A549 treated with GW870086 at 1 μM for 4 hours (cell line): ENCODE measurements at places on chromosomes 2 and 18. TPM values are rescaled to one million over a fixed set of nuclear protein-coding genes. Genes with fewer than 3 reads are reported as not detected.

LBX2 gene
- 1.8 to 4.3 TPM (median 3.0 TPM) in 5 replicates for total RNA-seq

CRYGC gene
- total RNA-seq, result not detected in 5 replicates

GALNT5 gene
- 2.5 to 2.6 TPM (median 2.6 TPM) in 5 replicates for total RNA-seq

FABP1 gene
- total RNA-seq, result not detected in 5 replicates

TFPI gene
- 38.7 to 57.3 TPM (median 51.8 TPM) in 5 replicates for total RNA-seq

POLR1A gene
- total RNA-seq, result 19.1 to 26.1 TPM (median 21.4 TPM) in 5 replicates

SPATA3 gene
- total RNA-seq, result not detected in 5 replicates

HRH4 gene
- total RNA-seq, result not detected in 5 replicates

CCDC102B gene
- total RNA-seq, result 0.17 to 0.97 TPM (median 0.37 TPM) in 5 replicates

ZSWIM2 gene
- not detected in 5 replicates for total RNA-seq

LYPD1 gene
- total RNA-seq, result 14.4 to 20.2 TPM (median 14.6 TPM) in 5 replicates

IL18RAP gene
- 0.09 TPM in 1 of 5 replicates, not detected in the others for total RNA-seq

NPPC gene
- total RNA-seq, result 0.35 to 0.64 TPM (median 0.43 TPM) in 4 of 5 replicates, not detected in the other

SCG2 gene
- total RNA-seq, result 0.82 to 1.4 TPM (median 0.99 TPM) in 5 replicates

DNMT3A gene
- total RNA-seq, result 6.2 to 9.7 TPM (median 8.0 TPM) in 5 replicates

GALM gene
- total RNA-seq, result 15.7 to 17.8 TPM (median 16.8 TPM) in 5 replicates

NCKAP1 gene
- 84.4 to 115 TPM (median 105 TPM) in 5 replicates for total RNA-seq

IL1F10 gene
- not detected in 5 replicates for total RNA-seq

ANXA4 gene
- 332 to 386 TPM (median 354 TPM) in 5 replicates for total RNA-seq

C1QL2 gene
- total RNA-seq, result 0.18 to 0.57 TPM (median 0.34 TPM) in 5 replicates

RIT2 gene
- not detected in 5 replicates for total RNA-seq

REG1B gene
- not detected in 5 replicates for total RNA-seq

ZC3H6 gene
- total RNA-seq, result 0.11 to 0.48 TPM (median 0.32 TPM) in 5 replicates

FHL2 gene
- 64.2 to 81.4 TPM (median 69.4 TPM) in 5 replicates for total RNA-seq

LTBP1 gene
- total RNA-seq, result 16.6 to 28.1 TPM (median 24.7 TPM) in 5 replicates

DSC1 gene
- not detected in 5 replicates for total RNA-seq

ASB18 gene
- total RNA-seq, result 0.03 TPM in 1 of 5 replicates, not detected in the others

DARS1 gene
- total RNA-seq, result 50.5 to 58.2 TPM (median 56.0 TPM) in 5 replicates

TRIM43 gene
- total RNA-seq, result 0.13 TPM in 1 of 5 replicates, not detected in the others

SLC14A1 gene
- not detected in 5 replicates for total RNA-seq

BARD1 gene
- total RNA-seq, result 5.1 to 7.6 TPM (median 5.8 TPM) in 5 replicates
